ENCODE measurements at places on chromosomes 3 and 15.

GRCh38 chr3:195007151-195007550 is 263.8 kb downstream of the XXYLT1 start:
- DNase-seq, result no peak

- no peak for DNase-seq
These were observed 260.7 kb downstream of the PLOD2 start for GRCh38 chr3:145900056-145900829.

- no peak for DNase-seq
These were observed 58.4 kb downstream of the SYN2 start for GRCh38 chr3:12062605-12063004.

DNA sequence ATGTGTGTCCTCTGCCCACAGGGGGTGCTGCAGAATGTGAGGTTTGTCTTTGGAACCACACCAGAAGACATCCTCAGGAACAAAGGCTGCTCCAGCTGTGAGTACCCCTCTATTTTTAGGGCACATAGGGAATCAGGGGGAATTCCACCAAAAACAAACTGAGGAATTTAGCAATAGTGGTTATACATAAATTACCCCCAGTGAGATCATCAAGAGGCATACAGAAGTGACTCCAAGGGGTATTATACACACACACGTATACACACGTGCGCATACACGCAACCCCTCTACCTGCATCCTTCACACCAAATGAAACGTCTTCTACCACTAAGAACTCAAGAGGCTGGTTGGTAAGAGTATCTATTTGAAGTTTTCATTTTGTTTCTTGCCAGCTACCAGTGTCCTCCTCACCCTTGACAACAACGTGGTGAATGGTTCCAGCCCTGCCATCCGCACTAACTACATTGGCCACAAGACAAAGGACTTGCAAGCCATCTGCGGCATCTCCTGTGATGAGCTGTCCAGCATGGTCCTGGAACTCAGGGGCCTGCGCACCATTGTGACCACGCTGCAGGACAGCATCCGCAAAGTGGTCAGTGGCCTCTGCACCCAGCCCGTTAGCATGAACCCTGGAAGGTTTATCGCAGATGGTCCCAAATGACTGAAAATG is 2.9 kb downstream of the THBS1 start:
- no peak for DNase-seq

GRCh38 chr3:155102329-155102728 is 22.2 kb downstream of the MME start:
- no peak for DNase-seq

DNA sequence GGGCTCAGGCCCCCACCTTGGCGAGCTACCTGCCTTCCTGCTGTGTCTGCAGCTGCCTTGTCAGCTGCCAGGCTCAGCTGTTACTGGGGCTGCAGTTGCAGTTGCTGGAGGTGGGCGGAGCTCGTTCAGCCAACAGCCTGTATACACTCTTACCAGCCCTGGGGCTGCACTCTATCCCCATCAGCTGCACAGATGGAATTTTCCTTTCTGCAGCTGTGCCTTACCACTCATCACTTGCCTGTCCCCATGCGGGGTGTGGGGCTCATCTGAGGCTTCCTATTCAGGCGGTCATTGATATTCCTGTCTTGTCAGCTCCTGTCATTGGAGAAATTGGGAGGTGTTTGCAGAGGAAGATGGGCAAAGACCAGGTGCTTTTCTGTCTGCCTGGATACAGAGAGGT is 9.1 kb upstream of the SYN2 start:
- DNase-seq, result no peak

Measured in NCI-H226 (cell line).